ENCODE measurements at places on chromosomes 12 and 14. TPM values are rescaled to one million over a fixed set of nuclear protein-coding genes. Genes with fewer than 3 reads are reported as not detected.

KDM5A gene
- total RNA-seq: 54.2 TPM

ELK3 gene
- 60.4 TPM for total RNA-seq

GPR65 gene
- total RNA-seq: not detected

DNA sequence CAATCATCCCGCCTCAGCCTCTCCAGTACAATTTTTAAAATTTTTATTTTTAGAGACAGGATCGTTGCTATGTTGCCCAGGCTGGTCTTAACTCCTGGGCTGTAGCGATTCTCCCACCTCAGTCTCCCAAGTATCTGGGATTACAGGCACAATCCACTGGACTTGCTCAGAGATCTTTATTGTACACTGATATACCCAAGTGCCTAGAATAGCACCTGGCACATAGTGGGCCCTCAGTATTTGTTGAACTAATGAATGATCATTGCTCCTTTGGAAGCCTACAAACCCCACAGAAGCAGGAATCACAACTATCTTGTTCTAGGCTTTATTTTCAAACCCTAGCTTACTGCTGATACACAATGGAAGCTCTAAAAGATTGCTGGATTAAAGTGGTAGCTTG is 1.9 kb upstream of the PNN start:
- DNase-seq: no peak

DNA sequence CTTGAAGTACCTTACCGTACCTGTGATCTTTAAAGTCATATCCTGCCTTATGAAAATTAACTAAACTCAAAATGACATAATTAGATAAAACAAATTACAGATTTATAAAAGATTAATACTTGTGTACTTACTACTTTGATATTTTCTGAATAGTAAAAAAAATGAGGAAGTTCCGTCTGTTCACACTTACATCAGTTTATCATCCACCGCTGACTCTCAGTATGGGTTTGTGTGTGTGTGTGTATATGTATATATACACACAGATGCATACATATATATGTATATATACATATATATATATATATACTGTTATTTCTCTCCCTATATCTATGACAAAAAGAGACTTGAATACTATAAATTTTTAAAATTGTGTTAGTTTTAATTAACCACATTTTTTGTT is 65.0 kb upstream of the MON2 start:
- DNase-seq: no peak

B3GNT4 gene
- 0.13 TPM for total RNA-seq

LRFN5 gene
- not detected for total RNA-seq

LARP4 gene
- total RNA-seq: 51.3 TPM

- DNase-seq: no peak
Observed at GRCh38 chr12:2152134-2152533, 99.3 kb downstream of the CACNA1C start.

Data from HFFc6 (cell line).